ENCODE measurements at places on chromosomes 6 and 20.

DNA sequence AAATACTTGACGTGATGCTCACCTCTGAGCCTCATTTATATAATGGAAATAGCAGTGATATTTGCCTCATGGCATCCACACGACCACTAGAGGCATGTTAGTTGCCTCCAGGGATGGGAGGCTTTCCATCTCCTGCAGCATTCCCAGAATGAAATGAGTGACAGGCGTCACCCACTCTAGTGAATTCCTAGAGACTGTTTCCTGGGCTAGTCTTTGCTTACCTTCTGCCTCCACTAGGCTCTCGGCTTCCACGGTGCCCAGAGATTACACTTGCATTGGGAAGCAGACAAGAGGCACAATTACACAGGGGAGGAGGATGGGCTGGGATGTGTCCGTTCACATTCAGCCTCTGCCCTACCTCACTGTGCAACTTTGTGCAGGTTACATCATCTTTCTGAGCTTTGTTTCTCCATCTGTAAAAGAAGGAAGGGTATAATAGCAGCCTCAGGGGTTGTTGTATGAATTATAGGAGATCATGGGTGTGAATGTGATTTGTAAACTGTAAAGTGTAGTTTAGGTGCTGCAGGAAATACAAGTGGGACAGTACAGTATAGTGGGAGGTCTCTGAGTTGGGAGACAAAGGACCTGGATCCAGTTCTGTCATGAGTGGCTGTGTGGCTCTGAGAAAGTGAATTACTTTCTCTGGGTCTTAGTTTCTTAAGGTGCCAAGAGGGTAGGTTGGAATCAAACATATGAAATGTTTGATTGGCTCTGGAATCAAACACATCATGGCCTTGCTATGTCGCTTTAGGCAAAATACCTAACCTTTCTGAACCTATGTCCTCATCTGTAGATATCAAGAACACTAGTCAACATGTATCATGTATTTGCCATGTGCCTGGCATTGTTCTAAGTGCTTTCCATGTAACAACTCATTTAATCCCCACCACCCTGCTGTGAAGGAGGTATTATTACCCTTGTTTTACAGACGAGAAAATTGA lies 3.6 kb upstream of the VSTM2L start:
- no peak for DNase-seq

GRCh38 chr6:137399881-137400443 lies 94.2 kb downstream of the OLIG3 start:
- DNase-seq: no peak

GRCh38 chr6:43823390-43823789 lies 53.4 kb downstream of the VEGFA start:
- DNase-seq: no peak

GRCh38 chr20:15711177-15711576 lies 862.1 kb downstream of the KIF16B start:
- DNase-seq: no peak

DNA sequence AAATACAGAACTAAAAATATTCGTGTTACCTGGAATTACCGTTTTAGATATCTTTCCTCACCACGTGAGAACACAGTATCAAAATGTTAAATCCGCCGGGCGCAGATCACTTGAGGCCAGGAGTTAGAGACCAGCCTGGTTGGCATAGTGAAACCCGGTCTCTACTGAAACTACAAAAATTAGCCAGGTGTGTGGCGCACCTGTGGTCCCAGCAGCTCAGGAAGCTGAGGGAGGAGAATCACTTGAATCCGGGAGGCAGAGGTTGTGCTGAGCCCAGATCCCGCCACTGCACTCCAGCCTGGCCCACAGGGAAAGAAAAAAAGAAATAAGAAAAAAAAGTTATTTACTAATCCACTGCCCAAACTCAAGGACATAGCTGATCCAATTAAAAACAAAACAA lies 4.8 kb upstream of the DDX43 start:
- no peak for DNase-seq
